ENCODE measurements at places on chromosomes 11 and 22.
A peak's percentile ranks its signal among the peaks of the same experiment; 100 is the strongest.

GRCh38 chr11:46285173-46285572 is 7.7 kb downstream of the CREB3L1 start:
- DNase-seq: no peak

GRCh38 chr11:128735935-128736605 is 42.2 kb downstream of the FLI1 start:
- DNase-seq: no peak

GRCh38 chr11:105361651-105362050 is 222.1 kb upstream of the CARD18 start:
- no peak for DNase-seq

DNA sequence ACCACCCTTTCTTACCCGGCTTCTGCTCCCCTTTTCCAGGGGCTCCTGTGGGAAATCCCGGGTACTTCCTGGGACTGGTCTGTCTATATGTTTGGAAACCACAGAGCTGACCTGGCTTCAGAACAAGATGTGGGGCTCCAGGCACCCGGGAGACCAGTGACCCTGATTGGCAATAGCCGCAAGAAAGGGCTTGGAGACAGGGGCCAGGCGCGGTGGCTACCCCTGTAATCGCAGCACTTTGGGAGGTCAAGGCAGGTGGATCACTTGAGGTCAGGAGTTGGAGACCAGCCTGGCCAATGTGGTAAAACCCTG is 3.2 kb upstream of the NEAT1 start:
- DNase-seq: no peak

DNA sequence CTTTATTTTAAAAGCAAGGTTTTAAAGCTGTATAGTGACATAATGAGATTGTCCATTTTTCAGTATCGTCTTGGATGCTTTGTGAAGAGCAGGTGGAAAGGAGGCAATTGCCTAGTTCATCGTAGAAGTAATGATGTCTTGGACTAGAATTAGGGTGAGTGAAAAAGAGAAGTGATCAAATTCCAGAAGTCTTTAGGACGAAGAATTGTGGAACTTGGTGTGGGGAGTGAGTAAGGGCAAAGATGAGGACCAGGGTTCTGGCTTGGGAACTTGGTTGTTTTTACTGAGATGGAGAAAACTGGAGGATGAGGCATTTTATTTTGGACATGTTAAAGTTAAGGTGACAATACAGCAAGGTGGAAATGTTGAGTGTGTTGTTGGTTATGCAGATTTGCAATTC is 1.2 kb downstream of the ILK start:
- no peak for DNase-seq

DNA sequence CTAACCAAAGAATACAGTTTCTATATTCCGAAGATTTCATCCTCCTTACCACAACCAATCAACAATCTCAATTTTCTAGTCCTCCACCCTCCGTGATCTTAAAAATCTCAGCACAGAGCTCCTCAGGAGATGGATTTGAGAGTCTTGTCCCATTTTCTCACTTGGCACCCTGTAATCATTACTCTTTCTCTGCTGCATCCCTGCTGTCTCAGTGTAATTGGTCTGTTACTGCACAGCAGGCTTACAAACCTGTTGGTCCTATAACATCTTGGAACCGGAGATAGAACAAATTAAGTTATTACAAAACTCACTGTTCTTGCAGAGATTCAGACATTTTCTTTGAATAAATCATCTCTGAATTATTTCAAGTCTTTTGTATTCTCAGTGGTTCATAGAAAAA is 1227.2 kb downstream of the JRKL start:
- DNase-seq: no peak

- DNase-seq: no peak
Measured at GRCh38 chr11:3170756-3171650, 5.9 kb upstream of the OSBPL5 start.

DNA sequence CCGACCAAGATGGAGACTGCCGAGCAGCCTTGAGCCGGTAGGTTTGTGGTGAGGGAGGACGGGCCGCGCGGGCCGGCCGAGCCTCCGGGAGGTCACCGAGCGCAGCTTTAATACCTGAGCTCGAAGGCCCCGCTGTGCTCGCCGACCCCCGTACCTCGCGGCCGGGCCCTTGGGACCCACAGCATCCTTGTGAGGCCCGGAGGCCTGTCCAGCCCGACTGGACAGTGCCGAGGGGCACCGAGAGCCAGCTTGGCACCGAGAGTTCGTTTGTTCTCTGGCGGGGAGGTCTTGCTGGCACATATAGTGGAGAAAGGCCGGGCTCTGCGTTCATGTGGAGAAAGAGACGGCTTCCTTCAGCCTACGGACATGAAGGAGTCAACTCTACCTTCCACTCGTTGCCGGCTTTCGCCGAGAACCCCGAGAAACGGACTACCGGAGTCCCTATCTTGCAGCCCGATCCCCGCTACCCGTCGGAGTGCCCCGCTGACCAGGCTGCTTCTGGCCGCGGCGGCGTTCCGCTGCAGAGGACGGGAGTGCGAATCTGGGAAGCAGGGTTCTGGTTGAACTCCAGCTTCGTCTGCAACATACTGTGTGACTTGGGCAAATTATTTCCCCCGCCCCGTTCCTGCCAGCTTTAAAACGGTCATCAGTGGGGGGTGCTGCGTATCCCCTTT is 349 bp downstream of the TSSC4 start:
- DNase-seq: no peak

DNA sequence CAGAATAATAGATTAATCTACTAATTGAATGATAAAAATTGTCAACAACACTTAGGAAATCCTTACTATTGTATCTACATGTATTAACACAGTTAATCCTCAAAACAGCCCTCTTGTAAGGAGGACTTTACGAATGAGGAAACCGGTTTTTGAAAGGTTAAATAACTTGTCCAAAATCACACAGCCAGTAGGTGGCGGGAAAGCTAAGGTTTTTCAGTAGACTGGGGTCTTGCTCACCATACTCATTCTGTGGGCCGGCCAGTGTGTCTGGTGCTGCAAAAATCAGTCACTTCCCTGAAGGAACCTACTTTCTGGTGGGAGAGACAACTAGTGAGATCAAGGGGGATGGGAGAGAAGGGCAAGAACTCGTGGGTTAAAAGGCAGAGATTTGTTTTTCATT is 3.8 kb downstream of the DCPS start:
- DNase-seq: no peak

- DNase-seq: no peak
Measured at GRCh38 chr22:38566726-38567504, 3.1 kb downstream of the DMC1 start.

- DNase-seq: no peak
Measured at GRCh38 chr11:62433904-62434276, 15.1 kb downstream of the SCGB1A1 start.

GRCh38 chr11:48150213-48150612 is 66.4 kb upstream of the OR4B1 start:
- no peak for DNase-seq

DNA sequence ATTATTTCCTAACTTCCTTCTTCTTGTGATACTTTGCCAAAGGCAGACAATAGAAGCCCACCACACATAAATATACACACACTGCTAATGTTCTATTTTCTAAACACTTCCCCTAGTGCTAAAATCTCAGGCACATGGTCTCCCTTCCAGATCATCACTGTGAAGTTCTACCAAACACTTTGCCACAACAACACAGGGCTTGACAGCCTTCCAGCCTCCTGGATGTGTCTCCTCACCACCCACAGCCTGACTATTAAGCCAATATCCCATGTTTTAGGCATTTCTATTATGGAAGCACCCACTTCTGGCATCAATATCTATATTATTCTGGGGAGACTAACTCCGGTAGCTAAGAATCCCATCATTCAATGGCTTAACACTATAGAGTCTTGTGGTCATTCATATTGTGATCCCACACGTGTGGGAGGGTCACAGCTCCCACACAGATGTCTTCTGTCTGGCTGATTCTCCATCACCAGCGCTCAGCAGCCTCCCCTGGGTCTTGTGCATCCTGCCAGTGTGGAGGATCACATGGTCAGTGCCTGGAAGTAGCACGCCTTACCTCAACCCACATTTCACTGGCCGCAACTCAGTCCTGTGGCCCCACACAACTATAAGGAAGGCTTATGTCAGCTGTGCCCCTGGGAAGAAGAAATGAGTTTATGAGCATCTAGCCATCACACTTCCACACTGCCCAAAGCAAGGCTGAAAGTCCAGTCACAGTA is 29.0 kb downstream of the SPATA19 start:
- DNase-seq: no peak

DNA sequence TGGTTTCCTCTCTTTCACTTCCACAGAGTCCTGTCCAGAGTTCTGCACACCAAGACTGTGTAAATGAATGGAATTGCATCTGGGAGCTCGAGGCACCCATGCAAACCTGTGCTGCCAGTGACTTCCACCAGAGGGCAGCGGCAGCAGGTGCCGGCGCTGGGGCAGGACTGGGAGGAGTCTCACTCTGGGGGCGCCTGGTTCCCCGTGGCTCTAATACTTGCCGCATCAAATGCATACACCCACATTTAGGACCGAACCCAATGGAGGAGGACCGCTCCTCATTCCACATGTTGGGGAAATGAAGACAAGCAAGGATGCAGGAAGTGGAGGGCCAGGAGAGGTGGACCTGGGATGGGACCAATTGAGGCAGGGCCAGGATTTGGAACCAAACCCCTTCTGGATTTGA is 1.1 kb upstream of the CD6 start:
- DNase-seq: peak; percentile 63

DNA sequence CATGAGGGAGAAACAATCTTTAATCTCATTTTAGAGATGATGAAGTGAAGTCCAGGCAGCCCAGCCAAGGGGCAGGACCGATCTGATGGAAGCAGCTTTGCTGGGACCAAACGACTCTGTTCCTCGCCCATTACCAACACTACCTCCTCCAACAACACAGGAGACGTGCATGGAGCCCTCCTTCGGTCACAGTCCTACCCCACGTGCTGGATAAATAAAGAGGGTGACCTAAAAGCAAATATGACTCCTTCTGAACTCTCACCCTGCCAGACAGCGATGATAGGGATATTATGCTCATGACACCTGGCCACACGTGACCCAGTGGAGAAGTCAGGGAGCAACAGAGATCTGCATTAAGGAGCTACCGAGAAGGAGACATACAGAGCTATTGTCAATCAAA is 26.0 kb downstream of the SCGB1A1 start:
- DNase-seq: no peak

DNA sequence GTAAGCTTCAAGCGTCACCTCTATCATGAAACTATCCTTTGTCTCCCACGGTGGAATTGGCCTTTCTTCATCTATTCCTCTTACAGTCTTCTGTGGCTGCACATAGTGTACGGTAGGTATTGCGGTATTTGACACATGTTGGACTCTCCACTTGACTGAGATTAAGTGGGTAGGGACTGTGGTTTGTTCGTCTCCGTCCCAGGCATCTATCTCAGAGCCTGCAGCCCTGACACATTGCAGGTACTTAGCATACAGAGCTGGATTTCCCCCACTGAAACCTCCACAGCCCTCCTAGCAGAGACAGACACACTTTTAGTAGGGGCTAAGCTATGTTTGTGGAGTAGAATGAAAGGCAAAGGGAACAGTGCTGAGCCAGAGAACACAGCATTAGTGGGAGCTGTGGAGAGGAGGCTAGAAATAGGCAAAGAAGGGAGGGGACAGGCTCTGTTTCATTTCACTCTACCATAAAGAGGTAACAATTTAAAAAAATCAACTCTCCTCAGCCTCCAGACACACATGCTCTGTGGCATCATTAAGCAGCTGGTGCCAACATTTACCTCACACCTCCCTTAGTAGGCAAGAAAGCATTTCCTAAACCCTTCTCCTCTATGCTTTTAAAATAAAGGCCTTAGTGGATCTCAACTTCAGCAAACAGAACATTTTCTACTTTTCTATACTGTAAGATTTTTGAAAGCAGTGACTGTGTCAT is 277.5 kb downstream of the KIRREL3 start:
- DNase-seq: no peak

DNA sequence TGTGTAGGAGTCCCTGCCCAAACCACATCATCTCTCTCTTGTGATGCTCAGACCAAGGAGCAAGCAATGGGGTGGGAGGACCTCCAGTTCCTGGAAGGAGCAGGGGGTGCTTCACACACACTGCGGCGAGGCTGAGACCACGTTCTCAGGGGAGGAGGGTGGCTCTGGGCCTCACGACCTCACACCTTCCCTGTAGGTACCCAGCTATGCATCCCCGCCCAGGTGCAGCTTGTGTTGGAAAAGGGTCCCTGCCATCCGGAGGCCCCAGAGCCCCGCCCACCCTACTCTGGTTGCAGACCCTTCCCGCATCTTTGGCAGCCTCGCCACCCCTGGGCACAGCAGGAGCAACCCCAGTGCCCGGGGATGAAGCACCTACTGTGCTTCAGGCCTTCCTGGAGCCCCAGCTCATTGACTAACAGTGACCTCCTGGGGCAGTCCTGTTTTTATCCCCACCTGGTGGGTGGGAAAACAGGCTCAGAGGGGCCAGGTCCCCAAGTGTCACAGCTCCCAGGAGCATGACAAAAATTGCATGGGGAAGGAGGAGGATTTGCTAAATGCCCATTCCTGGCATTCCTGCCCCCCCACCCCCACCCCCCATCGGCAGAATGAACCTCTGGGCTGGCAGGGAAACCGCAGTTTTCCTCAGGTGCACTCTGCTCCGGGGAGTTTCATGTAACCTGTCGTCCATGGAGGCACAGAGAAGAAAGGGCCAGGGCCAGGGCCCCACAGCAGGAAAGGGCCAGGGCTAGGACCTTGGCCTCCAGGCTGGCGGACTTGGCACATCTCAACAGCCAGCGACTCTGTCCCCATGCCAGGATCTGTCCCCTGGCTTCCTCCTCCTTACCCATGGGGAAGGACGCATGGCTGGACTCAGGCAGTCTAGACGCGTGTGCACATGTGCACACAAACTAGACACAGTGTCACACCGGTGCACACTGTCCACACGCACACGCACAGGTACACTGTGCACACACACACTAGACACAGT is 81.0 kb downstream of the IGLL1 start:
- DNase-seq: no peak

GRCh38 chr11:100740440-100740839 is 53.4 kb downstream of the ARHGAP42 start:
- DNase-seq: no peak

GRCh38 chr11:72788241-72788640 is 5.6 kb downstream of the STARD10 start:
- no peak for DNase-seq

DNA sequence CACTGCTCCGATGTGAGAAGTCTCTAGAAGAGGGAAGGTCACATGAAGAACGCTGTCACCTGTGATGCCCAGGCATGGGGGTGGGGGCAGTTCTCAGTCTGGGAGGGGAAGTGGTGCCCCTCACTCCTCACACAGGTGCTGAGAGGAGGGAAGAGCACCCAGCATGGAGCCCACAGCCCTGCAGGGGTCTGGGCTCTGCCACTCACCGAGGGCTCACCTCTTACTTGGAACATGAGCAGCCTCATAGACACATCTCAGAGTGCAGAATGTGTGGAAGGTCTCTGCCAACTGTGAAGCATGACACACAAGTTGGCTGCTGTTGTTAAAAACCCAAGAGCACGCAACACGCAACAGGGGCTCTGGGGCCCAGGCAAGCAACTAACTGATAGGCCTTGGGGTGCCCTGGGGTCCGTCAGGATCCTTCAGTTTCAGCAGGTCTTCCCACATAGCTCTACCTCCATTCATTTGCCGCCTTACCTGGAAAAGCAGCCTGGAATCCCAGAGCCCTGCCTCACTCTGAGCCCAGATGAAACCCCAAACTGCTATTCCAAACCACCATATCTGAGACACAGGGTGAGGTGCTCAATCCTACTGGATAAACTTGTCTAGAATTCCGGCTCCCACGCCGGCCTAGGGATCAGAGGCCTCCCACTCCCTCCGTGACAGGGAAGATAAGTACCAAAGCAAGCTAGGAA is 17.5 kb upstream of the TMPRSS4 start:
- DNase-seq: no peak

GRCh38 chr11:107776062-107776461 is 64.2 kb upstream of the SLN start:
- DNase-seq: no peak

- DNase-seq: no peak
Measured at GRCh38 chr11:69721745-69722144, 17.9 kb upstream of the FGF19 start.

Data from activated CD4-positive, CD25-positive, alpha-beta regulatory T cell treated with anti-CD3 and anti-CD28 coated beads, Interleukin-2, amount 50 U/mL, for 16 hours (primary cell).